Keratinocyte (primary cell): ENCODE measurements at places on chromosomes 2 and 18. TPM values are rescaled to one million over a fixed set of nuclear protein-coding genes. Genes with fewer than 3 reads are reported as not detected.

- no peak overlapping the region for H3K27ac ChIP-seq
- peaks cover 3% of the 10 kb centered on the region for H3K4me1 ChIP-seq
- H3K36me3 ChIP-seq = no peaks in the 10 kb centered on the region
- no peak overlapping the region for H3K4me3 ChIP-seq
- H3K27me3 ChIP-seq = no peaks in the 10 kb centered on the region
- no peak for DNase-seq
Measured at GRCh38 chr2:169716238-169716886, 17.3 kb upstream of the KLHL23 start.

DNA sequence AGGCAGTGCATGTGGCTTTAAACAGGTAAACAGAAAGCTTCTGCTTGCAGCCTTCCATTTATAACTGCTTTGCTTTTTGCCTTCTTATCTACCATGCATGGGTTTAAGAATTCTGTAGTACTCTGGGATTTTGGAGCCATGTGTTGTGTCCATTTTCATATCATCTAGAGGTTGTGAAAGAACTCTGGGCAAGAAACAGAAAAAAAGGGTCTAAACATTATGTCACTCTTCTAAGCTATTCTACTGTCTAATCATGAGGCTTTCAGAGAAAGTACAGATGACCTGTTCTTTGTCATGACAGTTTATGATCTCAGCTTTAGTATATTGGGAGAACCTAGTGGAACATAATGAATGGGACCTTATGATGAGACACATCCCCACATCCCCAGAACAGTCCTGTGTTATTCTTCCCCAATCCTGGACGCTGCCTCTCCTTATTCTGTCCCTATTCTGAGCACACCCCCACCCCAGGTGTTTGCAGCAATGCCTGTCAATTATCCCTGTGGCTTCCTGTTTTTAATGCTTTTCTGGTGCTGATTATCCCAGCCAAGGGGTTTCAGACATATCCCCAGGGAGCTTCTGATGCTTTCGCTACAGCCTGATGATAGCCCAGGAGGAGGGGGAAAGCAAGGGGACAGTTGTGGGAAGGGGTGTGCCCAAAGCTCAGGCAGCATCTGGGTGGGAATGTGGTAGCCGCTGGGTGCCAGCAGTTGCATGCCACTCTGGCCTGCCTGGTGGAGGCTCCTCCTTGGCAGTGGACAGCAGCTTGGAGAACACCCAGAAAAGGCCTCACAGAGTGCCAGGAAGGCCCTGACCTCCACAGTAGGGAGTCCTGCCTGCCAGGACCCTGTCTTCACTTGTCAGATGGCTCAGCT is 169.5 kb upstream of the MAP3K20 start:
- H3K27me3 ChIP-seq = no peaks in the 10 kb centered on the region
- DNase-seq = no peak
- H3K27ac ChIP-seq = no peak overlapping the region
- no peaks in the 10 kb centered on the region for H3K4me1 ChIP-seq
- no peak overlapping the region for H3K4me3 ChIP-seq

GRCh38 chr2:127054604-127054930 is 52.4 kb downstream of the BIN1 start:
- H3K27ac ChIP-seq = no peak overlapping the region
- H3K27me3 ChIP-seq = no peaks in the 10 kb centered on the region
- no peaks in the 10 kb centered on the region for H3K36me3 ChIP-seq

DNA sequence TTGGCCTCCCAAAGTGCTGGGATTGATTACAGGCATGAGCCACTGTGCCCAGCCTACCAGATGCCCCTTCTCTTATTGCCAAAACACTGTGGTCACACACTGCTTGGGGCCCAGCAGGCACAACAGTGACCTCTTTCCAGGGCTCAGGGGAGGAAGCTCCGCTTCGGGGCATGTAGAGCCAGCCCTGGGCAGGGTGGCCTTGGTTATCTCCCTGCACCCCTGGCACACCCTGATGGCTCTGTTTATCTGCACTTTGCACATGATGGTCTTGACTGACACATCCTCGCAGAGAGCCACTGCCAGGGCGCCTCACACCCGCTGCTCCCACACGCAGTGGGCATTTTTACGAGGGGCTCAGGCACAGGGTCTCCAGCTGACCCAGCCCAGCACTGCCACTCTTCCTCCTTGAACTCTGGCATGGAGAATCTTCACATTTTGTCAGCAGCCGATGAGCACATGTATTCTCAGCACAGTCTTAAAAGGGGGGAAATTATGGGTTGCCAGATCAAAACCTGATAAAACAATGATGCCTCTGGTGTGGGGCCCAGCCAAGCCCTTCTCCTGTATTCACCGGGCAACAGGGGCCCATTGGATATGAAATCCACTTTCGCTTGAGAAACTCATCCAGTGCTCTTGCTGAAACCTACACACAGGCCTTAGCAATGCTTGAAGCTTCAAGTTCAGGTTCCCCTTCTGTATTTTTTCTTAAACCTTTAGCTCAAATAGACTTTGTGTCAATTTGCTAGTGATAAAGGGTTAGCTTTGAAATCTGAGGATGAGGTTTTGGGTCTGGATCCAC is 5.9 kb downstream of the GYPC start:
- peaks cover 4% of the 10 kb centered on the region for H3K27me3 ChIP-seq
- DNase-seq = no peak
- H3K4me3 ChIP-seq = no peak overlapping the region
- no peaks in the 10 kb centered on the region for H3K4me1 ChIP-seq

GRCh38 chr2:132731441-132731840 is 61.4 kb upstream of the LYPD1 start:
- H3K27ac ChIP-seq = no peak overlapping the region
- no peaks in the 10 kb centered on the region for H3K27me3 ChIP-seq
- no peak overlapping the region for H3K4me3 ChIP-seq
- H3K36me3 ChIP-seq = no peaks in the 10 kb centered on the region
- no peak for DNase-seq

ATP8B1 gene
- 14.6 to 20.4 TPM (median 15.7 TPM) in 3 replicates for polyA plus RNA-seq

TRAPPC8 gene
- polyA plus RNA-seq = 40.7 to 64.8 TPM (median 60.8 TPM) in 3 replicates

ST6GAL2 gene
- 0.08 to 0.24 TPM (median 0.14 TPM) in 3 replicates for polyA plus RNA-seq

LHCGR gene
- polyA plus RNA-seq = not detected in 3 replicates

NHEJ1 gene
- 11.0 to 16.0 TPM (median 13.1 TPM) in 3 replicates for polyA plus RNA-seq
